ENCODE measurements at places on chromosomes 2 and 18.

DNA sequence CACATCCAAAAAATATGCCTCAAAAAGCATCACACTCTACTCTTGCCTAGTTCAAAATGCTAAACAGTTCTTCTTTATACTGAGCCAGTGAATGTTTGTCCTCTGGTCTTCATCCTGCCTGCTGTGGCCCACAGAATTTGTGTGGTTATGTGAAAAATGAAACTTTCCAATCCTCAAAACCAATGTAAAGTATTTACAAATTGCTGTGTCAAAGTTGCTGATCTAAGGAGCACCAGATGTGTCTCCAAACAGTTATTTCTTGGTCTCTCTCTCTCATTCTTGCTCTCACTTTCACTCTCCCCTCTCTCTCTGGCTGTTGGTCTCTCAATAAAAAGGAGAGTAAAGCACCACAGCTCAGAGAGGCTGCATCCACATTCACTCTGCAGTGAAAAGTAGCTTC is 23.0 kb downstream of the EPHA4 start:
- no peak for DNase-seq

- no peak for DNase-seq
Measured at GRCh38 chr18:40485318-40485717, 1469.7 kb upstream of the PIK3C3 start.

GRCh38 chr2:20797096-20797495 is 25.8 kb downstream of the LDAH start:
- no peak for DNase-seq

- DNase-seq, result no peak
Measured at GRCh38 chr2:235183786-235184185, 232.0 kb downstream of the SH3BP4 start.

DNA sequence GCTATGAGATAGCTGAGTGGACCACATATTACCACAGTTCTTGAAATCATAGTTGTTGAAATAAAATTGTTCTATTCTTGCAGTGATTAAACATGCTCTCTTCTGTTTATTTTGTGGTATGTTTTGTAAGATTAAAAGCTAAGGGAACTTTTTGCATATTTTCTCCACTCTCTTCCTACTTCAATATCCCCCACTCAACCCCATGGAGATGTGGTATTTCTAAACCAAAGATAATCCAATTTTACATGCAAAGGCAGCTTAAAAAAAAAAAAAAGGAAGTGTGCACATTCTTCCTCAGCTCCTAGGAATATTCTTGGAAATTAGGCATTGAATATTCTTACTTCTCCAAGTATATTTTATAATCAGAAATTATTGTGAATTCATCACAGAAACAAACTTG is 15.0 kb upstream of the PAX3 start:
- DNase-seq, result no peak

DNA sequence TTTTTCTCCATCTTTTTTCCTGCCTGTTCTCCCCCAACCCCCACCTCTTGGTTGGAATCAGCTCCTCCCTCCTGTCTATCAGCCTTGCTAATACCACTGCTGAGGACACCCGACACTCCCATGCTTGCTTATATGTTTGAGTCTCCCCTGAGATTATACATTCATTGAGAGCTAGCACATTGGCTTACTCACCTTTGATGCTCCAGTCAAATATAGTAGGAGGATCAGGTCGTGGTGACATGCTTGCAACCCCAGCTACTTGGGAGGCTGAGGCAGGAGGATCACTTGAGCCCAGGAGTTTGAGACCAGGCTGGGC is 91.5 kb upstream of the CCBE1 start:
- no peak for DNase-seq

- DNase-seq, result peak; percentile 87
Measured at GRCh38 chr2:174682578-174683391, 81.5 kb downstream of the CHRNA1 start.

Measured in femur (tissue), 1 donor.